ENCODE measurements at places on chromosomes 3 and 15.

DNA sequence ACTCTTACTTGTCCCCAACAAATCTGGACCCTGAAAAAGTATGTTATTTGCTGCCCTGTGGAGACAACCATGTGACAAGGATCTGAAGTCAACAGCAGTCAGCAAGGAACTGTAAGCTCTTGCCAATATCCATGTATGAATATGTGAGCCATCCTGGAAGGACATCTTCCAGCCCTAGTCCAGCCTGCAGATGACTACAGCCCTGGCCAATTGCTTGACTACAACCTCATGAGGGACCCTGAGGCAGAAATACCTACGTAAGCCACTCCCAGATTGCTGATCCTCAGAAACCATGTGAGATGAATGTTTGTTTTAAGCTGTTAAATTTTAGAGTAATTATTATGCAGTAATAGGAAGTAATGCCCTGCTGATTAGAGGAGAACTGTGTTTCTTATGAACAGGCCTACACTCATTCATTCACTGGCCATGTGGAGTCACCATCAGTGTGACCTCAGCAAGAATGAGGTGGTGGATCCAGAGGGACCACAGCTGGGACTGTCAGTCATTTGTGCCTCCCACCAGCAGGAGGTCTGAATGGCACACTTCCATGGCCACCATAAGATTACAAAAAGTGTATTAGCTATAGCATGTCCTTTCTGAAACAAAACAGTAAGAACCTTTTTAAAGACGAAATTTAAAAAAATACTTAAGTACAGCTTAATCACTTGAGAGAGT lies 92.6 kb downstream of the TFDP2 start:
- no peak for DNase-seq

- DNase-seq = no peak
Measured at GRCh38 chr15:47470983-47471382, 246.3 kb upstream of the SEMA6D start.

DNA sequence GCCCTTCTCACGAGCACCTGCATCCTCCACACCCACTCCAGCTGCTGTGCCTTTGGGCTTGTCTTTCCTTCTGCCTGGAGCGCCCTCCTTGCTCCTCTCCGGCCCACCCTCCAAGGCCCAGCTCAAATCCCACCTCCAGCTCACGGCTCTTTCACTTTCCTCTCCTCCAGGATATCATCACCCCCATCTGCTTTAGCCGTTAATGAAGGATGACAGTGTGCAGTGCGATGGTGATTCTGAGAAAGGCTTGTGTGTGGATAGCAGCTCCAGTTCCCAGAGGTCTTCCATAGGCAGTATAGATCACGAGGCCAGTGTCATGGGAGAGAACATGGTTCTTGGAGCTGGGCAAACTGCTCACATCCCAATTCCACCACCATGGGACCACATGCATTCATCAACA lies 237.4 kb downstream of the TLE3 start:
- DNase-seq = no peak

DNA sequence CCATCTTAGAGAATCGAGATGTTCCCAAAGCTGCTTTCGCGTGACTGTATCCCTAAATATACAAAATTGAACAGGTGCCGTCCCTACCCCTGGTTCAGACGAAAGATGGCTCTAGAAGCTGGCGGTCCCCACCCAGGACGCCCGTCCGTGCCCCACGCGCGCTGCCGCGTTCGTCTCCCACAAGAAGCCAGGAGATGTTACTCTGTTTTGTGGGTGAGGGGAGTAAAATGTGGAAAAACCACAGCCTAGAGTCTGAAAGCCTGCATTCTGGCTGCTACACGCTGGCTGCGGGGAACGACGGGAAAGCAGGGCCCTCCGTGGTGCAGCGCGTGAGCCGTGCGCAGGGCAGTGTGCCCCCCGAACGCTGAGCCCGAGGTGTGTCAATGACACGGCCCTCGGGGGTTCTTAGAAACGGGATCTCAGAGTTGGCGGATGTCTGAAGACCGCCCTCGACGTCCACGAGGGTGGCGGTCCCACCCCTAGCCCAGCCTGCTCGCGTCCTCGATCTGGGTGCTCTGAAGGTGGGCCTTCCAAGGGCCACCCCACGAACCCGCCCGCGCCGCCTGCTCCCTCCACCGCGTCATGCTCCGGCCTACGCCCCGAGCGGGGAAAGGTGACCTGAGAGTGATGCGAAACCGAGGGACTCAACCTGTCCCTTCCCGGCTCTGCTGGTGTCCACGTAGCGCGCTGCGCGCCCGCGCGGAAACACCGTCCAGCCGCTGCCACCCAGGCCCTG lies 95.6 kb downstream of the OCA2 start:
- no peak for DNase-seq

- DNase-seq = no peak
Measured at GRCh38 chr15:80856400-80856799, 77.2 kb downstream of the CEMIP start.

GRCh38 chr15:68625853-68626252 lies 47.1 kb downstream of the CORO2B start:
- DNase-seq = no peak

- DNase-seq = no peak
Measured at GRCh38 chr3:14474363-14475081, 65.6 kb downstream of the GRIP2 start.

GRCh38 chr3:13053420-13053819 lies 19.8 kb downstream of the IQSEC1 start:
- DNase-seq = no peak

- DNase-seq = no peak
Measured at GRCh38 chr3:178537122-178537705, 978 bp downstream of the KCNMB2 start.

DNA sequence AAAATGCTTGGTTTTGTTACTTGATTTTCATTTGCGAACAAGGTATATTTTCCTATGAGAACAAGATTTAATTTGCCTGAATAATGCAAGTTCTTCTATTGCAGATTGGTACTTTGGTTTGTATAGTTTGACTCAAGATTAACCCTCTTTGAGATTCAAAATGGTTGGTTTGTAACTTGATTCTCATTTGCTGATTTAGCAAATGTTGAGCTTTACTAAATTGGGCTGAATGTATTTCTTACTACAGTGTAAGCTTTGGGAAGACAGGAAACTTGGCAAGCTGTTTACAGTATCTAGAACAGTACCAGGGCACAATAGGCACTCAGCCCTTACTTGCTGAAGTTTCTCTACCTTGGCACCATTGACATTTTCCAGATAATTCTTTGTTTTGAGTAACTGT lies 3.7 kb upstream of the SYNPR start:
- DNase-seq = no peak

DNA sequence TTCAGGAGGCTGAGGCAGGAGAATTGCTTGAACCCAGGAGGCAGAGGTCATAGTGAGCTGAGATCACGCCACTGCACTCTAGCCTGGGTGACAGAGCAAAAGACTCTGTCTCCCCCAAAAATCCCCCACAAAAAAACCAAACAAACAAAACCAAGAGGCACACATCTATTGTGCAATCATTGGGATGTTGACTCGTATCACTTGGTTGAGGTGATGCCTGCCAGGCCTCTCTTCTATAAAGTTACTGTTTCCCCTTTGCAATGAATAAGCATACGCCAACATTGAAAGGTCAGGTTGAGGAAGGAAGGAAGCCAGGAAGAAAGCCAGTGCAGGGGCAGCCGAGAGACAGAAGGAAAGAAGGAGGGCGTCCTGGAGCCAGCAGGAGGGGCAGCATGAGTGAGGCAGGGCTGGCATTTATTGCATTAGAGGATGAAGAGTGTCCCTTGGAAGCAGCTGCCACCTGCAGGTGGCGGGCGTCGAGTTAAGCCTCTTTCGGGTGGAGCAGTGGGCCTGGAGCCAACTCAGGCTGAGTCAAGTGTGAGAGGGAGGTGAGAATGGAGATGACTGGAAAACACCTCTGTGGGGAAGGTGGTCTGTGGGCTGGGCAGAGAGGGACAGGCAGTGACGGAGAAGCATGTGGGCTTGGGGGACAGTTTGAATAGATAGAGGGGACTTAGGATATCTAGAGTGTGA lies 8.3 kb upstream of the CSPG4 start:
- no peak for DNase-seq

- no peak for DNase-seq
Measured at GRCh38 chr3:68936856-68937255, 4.5 kb upstream of the TAFA4 start.

- no peak for DNase-seq
Measured at GRCh38 chr15:71548401-71548807, 261.9 kb upstream of the NR2E3 start.

DNA sequence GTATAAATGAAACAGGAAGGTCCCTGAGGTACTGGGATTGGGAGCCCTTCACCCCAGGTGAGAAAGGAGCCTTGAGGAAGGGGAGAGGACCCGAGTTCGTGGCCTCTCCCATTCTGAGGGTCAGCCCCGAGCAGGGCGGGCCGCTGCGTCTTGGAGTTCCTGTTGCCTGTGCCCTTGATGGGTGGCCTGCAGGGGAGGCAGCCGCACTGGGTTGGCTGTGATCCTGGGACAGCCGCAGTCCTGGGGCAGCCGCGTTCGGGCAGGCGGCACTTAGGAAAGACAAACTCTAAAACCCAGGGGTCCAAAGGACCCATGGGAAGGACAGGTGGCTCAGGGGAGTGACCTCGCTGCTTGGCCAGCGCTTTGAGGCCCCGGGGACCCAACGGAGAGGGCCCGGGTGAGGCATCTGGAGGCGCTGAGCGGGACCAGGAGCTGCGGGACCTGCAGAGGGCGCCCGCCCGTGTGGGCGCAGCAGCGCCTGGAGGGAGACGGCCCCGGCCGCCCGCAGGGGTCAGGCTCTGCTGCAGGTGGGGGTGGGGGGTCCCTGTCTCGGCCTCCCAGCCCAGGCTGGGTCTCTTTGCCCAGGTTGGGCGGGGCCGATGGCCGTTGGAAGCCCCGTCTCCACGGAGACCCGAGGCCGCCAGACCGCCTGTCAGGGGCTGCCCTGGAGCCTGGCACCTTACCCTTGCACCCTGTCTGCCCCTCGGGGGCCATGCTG lies 65.1 kb downstream of the HMCES start:
- DNase-seq = no peak

DNA sequence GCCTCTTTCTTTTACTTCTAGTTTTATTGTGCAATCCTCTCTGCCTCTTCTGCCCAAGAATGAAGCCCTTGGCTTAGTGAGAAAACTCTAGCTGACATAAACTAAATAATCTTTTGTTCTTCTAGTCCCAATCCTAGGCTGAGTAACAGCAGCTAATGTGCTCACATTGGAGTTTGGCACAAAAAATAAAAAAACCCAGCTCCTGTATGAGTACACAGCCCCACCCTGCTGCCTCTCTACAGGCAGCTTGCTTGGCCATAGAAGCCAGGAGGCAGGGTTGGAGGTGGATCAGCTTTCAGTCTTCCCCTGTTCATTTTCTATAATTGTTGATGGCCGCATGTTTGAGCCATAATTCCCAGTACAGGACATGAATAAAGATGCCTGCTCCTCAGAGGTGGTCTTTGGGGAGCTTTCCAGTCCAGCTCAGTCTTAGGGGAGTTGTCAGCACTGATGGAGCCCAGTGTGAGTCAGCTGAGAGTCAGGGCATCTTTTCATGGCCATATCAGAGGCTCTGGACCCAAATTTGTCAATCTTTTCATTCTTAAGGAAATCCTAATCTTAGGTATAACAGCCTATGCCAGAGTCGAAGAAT lies 46.7 kb downstream of the RTP1 start:
- DNase-seq = no peak

- no peak for DNase-seq
Measured at GRCh38 chr3:14689247-14689980, 14.5 kb downstream of the C3orf20 start.

DNA sequence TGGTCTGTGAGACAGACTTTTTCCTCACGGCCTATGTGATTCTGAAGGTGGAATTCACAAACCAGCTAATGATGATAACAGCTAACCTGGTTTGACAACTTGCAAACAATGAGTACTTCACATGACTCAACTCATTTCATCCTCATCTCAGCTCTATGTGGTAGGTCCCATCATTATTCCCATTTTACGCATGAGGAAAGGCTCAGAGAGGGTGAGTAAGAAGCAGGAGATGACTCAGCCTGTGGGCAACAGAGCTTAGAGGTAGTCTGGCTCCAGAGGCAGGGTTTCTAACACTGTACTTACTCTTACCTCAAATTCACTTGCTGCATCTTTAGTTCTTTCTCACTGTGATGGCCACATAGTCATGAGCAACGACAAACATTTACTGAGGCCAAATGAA lies 25.8 kb upstream of the PSMD6 start:
- no peak for DNase-seq

DNA sequence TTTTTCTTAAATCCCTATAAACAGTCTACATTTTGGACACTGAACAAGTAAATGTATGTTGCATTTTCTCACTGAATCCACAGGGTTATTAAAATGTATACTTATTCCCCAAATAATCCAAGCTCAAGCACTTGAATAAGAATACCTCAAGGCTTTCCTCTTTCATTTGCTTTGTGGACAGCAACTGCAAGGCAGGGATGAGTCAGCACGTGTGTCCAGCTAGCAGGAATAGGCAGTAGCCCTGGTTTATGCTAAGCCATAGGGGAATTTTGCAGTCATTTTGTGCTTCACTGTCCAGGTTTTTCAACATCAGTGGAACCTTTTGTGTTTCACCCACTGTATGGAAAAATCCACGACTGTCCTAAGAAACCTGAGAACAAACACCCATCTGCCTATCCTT lies 96.7 kb upstream of the KCNMB2 start:
- no peak for DNase-seq

- DNase-seq = no peak
Measured at GRCh38 chr15:81002331-81003096, 1.8 kb downstream of the TLNRD1 start.

GRCh38 chr3:57518276-57518915 lies 25.7 kb downstream of the DNAH12 start:
- no peak for DNase-seq

GRCh38 chr3:67490658-67491057 lies 163.8 kb downstream of the SUCLG2 start:
- no peak for DNase-seq
